Bladder microvascular endothelial cell (primary cell): ENCODE measurements at places on chromosomes 4 and X. TPM values are rescaled to one million over a fixed set of nuclear protein-coding genes. Genes with fewer than 3 reads are reported as not detected.

HSFX4 gene
- total RNA-seq, result not detected in 2 replicates

TSPAN5 gene
- 15.1 and 47.8 TPM in 2 replicates for total RNA-seq

GPRIN3 gene
- total RNA-seq, result 1.1 and 2.3 TPM in 2 replicates

AREG gene
- 0.19 and 0.32 TPM in 2 replicates for total RNA-seq

CDX4 gene
- not detected in 2 replicates for total RNA-seq

CT45A2 gene
- total RNA-seq, result not detected in 2 replicates

TBX22 gene
- total RNA-seq, result not detected in 2 replicates

GLRB gene
- total RNA-seq, result 0.16 and 42.8 TPM in 2 replicates

MTNR1A gene
- total RNA-seq, result under 0.01 TPM in 1 of 2 replicates, not detected in the other

DUX4 gene
- not detected in 2 replicates for total RNA-seq

GUCY1A1 gene
- 0.65 and 33.7 TPM in 2 replicates for total RNA-seq

ERCC6L gene
- 3.1 and 3.5 TPM in 2 replicates for total RNA-seq

RASGEF1B gene
- under 0.01 and 0.44 TPM in 2 replicates for total RNA-seq

HTN1 gene
- not detected in 2 replicates for total RNA-seq

RTL5 gene
- 0.16 and 1.1 TPM in 2 replicates for total RNA-seq

TMLHE gene
- total RNA-seq, result 7.0 and 10.1 TPM in 2 replicates

TMEM31 gene
- not detected in 2 replicates for total RNA-seq

MAGEA6 gene
- not detected in 2 replicates for total RNA-seq

RAB40A gene
- total RNA-seq, result 0.13 TPM in 1 of 2 replicates, not detected in the other

LINC00632 gene
- total RNA-seq, result 0.49 and 0.57 TPM in 2 replicates

GNL3L gene
- 21.4 and 38.5 TPM in 2 replicates for total RNA-seq

SLC9B1 gene
- 0.19 and 0.81 TPM in 2 replicates for total RNA-seq

SYTL4 gene
- total RNA-seq, result 27.7 and 30.8 TPM in 2 replicates
